Fibroblast of skin of back (primary cell): ENCODE measurements at places on chromosomes 7 and 10.
A peak's percentile ranks its signal among the peaks of the same experiment; 100 is the strongest.

DNA sequence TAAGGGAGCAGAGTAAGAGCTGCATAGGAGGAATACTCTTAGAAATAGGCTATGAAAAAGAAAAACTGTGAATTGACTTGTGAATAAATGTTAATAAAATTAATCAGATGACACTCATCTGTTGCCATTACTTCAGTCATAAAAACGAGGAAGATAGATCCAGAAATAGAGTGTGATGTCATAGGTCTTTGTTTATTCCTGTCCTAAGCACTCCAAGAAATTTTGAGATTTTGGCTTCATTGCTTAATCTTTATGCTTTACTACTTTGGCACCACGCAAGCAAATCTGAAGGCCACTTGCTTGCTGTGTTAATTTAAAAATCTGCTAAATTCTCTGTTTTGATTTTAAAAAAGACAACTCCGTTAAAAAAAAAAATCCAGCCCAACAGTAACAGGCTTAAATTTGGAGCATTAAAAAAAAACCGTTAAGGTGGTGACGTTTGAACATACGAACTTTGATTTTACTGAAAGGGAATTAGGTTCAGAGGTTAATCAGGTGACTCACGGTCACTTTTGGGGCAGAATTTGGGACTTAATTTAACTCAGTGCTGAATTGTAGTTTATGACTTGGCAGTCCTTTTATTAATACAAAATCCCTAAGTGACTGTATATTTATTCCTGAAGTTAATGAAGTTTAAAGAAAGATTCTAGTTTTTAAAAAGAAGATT is 3.4 kb downstream of the IFRD1 start:
- DNase-seq = peak; percentile 42

DNA sequence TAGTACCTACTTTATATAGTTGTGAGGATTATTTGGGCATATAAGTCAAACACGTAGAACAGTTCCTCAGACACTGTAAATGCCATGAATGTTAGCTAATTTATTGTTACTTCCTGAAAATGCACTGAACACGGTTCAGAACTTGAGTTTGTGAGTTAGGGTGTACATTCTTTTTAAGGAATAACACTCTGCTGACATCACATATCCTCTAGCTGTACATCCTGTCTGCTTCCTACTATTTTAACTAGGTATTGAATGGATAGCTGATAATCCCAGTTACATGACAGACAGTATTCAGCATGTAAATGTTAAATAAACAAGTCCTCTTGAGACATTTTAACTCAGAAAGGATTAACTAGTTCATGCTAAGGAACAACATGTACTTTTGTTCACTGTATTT is 16.0 kb downstream of the SAMD8 start:
- DNase-seq = peak; percentile 76

GRCh38 chr7:28472332-28472731 is 60.0 kb downstream of the CREB5 start:
- no peak for DNase-seq

DNA sequence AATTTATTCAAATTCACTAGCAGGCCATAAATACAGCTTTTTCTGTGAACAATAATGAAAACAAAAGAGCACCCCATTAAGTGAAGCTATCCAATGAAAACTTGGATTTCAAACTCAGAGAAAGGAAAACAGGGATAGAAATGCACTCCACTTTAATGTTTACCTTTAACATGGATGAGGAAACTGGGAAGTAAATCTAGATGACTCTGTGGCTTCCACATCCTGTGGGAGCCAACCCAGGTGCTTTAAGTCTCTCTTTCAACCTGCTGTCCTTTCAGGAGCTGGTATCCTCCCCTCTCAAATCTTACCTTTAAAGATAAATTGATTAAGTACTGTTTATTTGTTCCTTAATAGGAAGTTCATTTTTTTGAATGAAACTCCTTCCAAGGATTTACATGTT is 21.5 kb upstream of the SGMS1 start:
- DNase-seq = no peak

DNA sequence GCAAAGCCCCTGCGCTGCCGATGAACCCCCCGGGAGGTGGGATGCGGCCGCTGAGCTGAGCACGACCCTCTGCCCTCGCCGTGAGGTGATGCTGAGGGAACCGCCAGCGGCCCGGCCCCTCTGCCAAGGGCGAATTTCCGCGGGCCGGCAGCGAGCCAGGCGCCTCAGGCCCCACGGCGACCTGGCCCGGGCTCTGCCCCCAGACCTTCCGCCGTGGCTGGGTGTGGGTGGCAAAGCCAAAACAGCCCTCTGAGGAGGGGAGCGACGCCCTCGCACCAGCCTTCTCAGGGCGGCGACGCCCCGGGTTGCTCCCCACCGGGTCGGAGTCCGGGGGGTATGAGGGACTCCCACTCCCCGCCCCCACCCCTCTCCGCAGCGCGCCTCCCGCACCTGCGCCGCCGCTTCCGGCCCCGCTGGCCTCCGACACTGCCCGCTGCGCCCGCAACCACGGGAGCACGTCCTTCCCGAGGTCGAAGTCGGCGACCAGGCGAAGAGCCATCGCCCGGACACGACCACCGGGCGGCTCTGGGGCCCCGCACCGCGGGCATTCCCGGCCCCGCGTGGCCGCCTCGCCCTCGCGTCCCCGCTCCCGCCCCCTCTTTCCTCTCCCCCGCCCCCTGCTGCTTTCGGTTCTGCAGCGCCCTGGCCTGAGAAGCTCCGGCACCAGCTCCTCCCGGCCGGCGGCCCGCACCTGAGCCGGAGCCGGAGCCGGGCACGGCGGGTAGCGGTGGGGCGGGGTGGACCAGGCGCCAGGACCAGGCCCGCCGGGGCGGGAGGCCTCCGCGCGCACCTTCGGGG is at the start of gene GSAP:
TSS of gene GSAP (minus strand) at position 527 of the 798 bp plus-strand sequence. CDS start at position 499, 28 bp downstream.
- DNase-seq = no peak

- DNase-seq = no peak
These were observed 94.4 kb downstream of the TMEM106B start for GRCh38 chr7:12305502-12305901.

DNA sequence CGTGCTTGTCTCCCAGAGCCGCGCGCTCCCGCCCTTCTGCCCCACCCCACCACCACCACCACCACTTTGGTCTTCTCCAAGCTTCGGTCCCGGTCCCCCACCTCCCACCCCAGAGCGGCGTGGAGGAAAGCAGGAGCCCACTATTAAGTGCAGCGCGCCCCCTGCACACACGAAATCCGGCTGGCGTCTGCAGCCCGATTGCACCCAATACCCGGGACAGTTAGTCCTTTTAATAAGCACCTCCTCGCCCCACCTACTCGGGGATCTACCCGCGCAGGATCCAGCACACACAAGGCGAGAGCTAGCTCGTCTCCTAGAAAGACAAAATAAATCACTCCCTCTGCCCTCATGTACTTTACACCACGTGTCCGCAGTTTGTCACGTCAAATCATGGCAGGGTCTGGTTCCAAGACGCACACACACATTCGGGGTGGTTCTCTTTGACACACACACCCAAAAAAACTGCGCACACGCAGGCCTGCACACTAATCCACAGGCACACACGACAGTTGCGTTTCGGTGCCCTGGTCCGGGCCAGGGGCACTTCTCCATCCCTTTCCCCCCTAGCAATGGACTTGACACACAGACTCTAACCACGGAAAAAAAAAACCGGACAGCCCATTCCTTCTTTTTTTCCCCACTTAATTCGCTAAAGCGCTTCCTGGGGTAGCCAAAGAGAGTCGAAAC is 1.6 kb downstream of the SFMBT2 start:
- DNase-seq = no peak

DNA sequence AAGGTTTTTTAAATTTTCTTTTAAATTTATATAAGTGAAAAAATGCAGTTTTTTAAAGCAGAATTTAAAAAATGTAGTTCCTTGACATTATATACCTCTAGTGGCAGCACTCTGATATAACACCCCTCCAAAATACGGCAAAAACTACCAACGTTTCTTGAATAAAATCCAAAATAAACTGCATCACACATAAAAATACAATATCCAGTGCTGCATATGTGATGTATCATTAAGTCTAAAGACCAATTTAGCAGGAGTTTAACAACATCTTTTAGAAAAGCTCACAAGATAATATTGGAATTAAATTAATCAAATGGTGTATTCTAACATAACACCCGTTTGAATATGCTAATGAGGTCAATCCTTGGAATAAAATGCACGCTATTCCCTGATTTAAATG is 1.4 kb downstream of the TCERG1L start:
- DNase-seq = no peak

GRCh38 chr10:34033078-34033477 is 698.6 kb upstream of the NRP1 start:
- DNase-seq = no peak

- DNase-seq = no peak
These were observed 4.9 kb upstream of the ZFYVE27 start for GRCh38 chr10:97732052-97732359.

DNA sequence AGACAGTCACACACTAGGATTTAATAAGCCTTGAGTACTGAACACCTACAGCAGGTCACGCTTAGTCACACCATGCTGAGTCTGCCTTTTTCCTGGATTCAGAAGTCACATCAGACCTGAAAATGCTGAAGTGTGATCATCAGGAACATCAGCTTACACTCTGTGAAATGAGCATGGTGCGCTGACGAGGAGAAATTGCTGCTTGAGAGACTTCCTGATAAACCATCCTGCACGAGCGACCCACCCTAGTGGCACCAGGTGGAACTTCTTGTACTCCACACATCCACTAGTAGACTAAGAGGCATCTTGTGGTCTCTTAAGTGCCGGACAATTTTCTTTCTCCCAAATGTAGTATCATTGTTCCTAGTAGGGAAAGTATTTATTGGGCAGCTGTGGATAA is 51.8 kb upstream of the MRLN start:
- peak; percentile 3 for DNase-seq

DNA sequence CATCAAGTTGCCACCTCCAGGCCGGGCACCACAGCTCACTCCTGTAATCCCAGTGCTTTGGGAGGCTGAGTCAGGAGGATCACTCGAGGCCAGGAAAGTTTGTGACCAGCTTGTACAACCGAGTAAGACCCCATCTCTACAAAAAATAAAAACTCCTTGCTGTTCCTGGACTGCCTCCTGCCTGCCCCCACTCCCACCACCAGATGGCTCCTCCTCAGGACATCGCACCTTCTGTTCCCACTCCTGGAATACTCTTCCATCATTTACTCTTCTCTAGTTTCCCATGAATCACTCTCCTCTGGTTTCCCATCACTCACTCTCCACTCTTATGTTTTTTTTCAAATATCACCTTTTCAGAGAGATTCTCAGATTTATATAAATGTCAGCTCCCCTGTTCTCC is 540.7 kb downstream of the CALN1 start:
- DNase-seq = no peak
